NCI-H1105 treated with DMSO at 0.1 percent for 48 hours (cell line): ENCODE measurements at places on chromosomes 4 and X.
A peak's percentile ranks its signal among the peaks of the same experiment; 100 is the strongest.

DNA sequence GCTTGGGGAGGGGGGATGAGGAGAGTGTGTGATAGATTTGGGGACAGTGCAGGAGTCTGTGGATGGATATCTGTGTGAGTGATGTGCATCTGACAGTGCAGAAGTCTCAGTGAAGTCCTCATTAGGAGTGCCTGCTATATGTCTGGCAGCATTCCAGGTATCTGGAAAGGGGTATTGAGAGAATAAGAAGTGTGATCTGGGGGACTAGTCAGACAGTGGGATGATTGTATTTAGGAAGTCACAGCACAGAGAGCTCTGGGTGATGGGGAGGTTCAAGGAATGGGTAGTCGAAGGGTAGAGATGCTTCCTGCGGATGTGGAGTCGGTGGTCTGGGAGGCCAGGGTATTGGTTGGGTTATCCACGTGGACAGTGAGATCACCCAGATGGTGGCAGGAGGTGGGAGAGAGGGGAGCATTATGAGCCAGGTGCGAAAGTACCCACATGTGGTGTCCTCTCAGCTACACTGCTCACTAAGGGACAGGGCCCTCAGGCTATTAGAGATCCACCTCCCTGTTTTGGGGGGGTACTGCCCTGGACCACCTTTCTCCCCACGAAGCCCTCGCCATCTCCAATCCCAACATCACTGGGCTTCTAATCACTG, 9.8 kb downstream of the MAGED2 start:
- peak; percentile 2 for DNase-seq

DNA sequence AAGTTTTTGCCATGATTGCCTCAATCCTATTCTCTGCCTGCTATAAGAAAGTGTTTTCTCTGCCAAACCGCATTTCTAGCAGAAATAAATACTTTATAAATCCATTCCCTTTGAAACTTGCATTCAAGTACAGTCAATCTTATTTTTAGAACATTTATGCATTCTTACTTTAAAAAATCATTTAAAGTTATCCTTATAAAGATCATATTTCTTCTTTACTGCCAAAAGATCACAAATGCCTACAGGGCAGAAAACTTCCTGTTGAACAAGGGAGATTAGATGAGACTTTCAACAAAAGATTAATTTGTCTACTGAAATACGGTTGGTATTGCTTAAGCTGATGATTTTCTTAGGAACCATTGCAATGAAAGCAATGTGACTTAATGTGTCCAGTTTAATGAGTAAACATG, 207.2 kb upstream of the SLIT2 start:
- no peak for DNase-seq

DNA sequence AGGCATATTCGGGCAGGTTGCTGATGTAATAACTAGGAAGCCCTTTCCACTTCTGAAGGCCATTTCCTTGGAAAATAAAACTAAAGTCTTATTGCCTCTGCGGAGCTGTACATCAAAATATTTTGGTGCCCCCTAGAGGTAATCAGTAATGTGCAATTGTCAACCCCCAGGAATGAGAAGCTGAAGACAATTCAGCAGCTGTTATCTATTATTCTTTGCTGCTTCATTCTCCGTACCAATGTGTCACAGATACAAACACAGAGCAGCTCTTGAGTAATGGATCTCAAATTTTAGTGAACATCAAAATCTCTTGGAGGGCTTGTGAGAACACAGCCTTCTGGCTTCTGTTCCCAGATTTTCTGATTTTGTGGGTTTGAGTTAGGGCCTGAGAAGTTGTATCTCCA, 3.5 kb upstream of the SLIT2 start:
- DNase-seq, result peak; percentile 44

DNA sequence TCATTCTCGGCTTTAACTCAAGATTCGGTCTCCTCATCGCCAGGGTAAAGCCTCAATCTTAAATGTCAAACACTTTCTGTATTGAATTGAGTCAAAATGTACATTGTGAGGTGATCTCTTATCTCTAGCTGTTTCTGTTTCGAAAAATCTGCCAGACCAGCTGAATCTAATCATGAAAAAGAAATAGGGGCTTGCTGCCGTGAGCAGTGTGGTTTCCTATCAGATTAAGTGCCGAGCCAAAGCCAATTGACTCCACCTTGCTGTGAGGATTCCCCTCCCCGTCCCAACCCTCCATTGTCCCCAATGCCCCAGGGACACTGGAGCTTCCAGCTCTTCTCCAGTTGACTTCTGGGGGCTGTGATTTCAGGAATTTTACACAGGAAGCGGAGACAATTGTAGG, 12.5 kb upstream of the CRLF2 start:
- no peak for DNase-seq

GRCh38 chr4:8171266-8171665, 12.7 kb upstream of the ABLIM2 start:
- DNase-seq, result no peak

GRCh38 chr4:8756816-8757215, 114.8 kb downstream of the HMX1 start:
- DNase-seq, result no peak

DNA sequence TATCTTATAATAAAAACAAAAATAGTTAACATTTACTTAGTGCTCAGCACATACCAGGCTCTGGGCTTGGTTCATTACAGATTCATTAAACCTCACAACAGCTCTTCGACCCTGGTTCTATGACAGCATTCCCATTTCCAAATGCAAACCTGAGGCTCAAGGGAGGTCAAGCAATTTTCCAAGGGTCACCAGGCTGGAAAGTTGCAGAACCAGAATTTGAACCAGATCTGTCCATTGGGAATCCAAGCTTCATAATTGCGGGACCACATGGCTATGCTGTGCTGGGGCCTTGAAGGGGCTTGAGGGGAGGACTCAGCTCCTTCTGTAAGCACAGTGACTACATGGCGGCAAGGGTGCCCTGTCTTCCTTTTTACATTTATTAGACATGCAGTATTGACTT, 197.3 kb upstream of the LNX1 start:
- no peak for DNase-seq

DNA sequence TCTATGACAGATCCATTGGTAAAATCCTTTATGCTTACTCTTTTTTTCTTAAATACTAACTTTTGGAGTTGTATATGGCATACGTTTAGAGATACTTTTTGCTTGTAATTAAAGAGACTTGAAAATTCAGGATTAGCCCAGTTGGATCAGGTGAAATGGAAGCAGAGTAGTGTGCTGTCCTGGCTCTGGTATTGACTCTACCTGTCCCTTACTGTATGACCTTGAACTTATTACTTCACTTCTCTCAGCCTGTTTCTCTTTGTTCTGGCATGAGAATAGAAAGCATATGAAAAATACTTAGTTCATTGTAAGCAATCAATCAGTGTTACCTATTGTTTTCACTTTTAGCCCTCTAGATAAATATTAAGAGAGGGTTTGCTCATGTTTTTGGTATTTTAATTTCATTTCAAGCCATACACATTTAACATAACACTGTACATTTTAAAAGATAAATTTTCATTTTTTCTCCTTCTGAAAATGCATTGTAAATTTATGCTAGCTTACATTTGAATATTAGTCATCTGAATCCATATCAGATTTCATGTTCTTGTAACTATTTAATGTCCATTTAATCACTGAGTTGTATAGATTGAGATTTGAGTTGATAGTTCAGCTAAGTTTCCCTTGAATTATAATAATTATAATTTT, 35.9 kb downstream of the GUCY1B1 start:
- DNase-seq, result no peak

GRCh38 chrX:47148946-47149345, 3.9 kb downstream of the RBM10 start:
- no peak for DNase-seq

DNA sequence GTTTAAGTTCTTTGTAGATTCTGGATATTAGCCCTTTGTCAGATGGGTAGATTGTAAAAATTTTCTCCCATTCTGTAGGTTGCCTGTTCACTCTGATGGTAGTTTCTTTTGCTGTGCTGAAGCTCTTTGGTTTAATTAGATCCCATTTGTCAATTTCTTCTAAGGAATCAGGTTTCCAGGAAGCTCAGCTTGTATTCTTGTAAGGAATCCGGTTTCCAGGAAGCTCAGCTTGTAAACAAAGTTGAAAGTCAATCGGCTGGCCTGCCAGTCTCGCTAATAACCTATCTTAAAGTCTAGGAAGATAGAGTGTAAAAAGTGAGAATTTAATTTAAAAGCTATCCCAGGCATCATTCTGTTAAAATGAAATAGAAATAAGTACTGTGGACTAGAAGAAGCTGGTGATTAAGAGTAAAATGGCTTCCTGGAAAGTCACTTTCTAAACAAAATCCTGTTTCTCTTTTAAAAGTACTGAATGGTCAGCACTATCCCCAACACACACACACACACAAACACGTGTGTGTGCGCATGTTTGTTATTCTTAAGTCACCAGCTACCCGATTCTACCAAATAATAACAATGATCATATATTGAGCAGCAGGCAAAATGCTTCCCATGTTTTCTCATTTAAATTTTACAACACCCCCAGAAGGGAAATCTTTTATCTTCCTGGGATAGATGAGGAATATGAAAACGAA, 171.7 kb downstream of the PAPSS1 start:
- no peak for DNase-seq

DNA sequence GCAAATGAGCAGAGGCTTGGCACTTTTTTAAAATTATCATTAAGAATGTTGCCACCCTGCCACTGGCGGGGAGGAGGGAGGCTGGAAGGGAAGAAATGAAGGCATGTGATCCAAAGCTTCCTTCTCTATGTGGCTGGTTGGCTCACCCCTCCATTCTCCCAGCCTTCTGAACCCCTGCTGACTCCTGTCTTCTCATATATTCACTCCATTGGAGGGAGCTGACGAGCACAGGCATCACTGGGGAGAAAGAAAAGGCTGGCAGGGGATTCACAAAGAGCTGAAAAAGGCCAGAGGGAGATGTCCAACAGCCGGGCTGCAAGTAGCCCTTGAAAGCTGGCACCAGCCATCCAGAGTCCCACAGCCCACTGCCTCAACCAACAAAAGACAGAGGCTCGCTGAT, 495.6 kb downstream of the BCOR start:
- DNase-seq, result no peak

DNA sequence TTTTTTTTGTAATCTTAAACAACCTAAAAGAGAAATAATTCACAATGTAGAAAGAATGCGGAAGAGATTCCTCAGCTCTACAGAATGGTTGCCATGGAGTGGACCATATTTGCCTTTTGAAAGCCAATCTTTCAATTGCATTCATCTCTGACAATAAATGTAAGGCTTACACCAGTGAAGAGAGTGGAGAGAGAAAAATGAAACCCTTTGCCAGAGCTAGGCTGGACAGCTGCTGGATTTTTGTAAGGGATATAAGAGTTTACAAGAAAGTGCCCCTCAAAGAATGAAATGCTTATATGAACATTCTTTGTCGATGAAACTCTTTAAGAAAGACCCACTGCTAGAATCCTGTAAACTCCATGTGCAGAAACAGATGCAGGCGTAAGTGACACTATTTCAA, 66.0 kb upstream of the FAT1 start:
- no peak for DNase-seq

- no peak for DNase-seq
Observed at GRCh38 chr4:1684506-1685234, 557 bp upstream of the FAM53A start.
